Fibroblast of skin of right quadriceps (primary cell): ENCODE measurements at places on chromosomes 4 and X.

DNA sequence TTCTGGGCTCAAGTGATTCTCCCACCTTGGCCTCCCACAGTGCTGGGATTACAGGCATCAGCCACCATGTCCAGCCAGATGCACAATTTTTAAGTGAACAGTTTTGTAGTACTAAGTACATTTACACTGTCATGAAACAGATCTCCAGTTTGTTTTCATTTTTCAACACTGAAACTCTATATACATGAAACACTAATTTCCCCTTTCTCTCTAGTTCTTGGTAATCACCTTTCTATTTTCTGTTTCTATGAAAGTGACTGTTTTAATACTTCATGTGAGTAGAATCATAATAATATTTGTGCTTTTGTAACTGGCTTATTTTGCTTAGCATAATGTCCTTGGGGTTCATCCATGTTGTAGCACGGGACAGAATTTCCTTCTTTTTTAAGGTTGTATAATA lies 237.4 kb downstream of the CAMK2D start:
- DNase-seq, result no peak

DNA sequence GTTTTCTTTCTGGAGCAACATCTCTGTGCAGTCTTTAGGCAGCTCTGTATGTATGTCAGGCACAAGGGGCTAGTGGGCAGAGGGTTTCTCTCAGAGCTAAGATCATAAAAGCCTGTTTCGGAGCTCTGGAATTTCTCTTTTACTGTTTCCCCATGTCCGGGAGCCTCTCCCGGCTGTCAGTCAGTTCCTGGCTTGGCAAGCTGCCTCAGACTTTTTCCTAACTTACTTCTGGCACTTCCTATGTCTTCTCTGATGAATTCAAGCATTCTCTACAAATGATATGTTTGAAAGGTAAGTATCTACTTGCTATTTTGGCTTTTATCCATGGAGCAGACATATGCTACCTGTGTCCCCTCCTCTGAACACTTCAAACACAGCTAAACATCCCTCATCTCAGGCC lies 129.3 kb upstream of the PGRMC2 start:
- peak; percentile 26 for DNase-seq

DNA sequence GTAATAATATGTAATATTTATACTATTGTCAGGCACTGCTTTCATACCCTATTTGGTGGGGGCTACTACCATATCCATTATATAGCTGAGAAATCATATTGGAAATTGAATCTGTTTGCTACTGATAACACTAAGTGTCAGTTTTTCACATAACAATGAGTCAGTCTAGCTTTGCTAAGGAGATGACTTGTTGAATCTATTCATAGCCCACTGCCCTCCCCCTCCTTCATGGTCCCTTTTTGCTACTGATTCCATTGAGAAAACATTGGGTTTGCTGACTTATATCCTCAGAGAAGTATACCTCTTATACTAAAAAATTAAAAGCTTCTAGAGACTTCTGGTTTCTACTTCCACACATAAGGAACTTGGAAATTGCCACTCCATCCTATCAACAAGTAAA lies 1898.4 kb downstream of the STIM2 start:
- DNase-seq, result peak; percentile 0

GRCh38 chr4:176404621-176405020 lies 84.9 kb downstream of the SPCS3 start:
- peak; percentile 56 for DNase-seq

- DNase-seq, result no peak
These were observed 41.6 kb upstream of the CXorf38 start for GRCh38 chrX:40688929-40689328.

DNA sequence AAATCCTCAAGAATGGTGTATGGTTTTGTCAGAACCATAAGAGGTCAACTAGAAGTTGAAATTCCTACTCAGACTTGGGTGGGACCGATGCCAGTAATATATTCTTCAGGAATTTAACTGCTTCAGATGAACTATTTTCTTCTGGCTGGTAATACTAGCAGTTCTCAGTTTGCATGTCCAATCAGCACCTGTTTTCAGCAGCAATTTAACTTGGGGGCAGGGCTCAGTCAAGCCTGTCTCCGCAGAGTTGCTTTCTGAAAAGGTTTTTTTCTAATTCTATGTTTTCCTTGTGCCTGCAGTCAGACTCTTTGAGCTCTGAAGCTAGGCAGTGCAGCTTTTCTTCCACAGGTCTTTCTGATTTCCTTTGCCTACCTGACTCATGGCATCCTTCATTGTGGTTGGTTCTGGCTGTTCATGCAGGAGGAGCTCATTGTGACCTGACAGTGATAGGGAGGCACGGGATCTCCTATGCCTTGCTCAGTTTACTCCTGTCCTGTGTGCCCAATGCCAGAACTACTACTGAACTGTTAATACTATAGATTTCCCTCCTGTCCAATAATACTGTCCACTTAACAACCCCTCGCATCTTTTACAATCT lies 17.3 kb upstream of the FMR1 start:
- peak; percentile 32 for DNase-seq

DNA sequence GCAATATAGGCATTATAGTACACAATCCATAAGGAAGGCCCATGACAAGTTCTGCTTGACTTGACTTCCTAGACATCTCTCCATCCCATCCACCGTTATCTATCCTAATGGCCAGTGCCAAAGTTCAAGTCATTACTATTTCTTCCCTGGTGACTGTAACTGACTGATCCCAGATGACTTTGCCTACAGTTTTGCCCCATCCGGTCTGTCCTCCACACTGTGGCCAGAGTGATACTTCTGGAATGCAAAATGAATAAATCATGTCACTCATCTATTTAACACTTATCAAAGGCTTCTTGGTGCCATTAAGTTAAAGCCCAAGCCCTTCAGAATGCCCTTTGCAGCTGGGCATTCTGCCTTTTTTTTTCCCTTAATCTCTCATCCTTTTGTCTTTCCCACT lies 130.8 kb downstream of the PPARGC1A start:
- no peak for DNase-seq

DNA sequence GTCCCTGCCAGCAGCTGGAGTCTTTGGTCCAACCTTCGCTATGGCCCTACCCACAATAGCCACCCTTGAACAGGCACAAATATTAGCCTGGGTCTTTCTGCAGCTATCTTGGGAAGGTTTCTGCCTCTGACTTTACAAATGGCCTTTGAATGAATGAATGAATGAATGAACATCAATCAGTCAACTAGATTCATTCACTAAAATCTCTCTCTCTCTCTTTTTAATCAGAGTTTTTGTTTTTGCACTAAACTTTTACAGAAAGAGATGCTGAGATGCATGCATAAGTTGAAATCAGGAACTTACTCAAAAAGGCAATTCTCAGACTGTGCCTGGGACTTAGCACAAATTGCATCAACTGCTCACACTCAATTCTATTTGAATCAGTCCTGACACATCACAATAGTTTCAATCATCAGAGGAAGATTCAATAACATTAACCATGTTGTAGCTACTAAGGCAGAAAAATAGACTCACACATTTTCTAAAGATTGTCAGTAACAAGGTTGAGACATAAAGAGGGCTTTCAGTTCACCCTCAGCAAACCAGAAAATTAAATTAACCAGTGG lies 55.0 kb downstream of the ANXA3 start:
- no peak for DNase-seq

GRCh38 chr4:142126890-142127497 lies 490.6 kb downstream of the IL15 start:
- DNase-seq, result peak; percentile 66

- no peak for DNase-seq
These were observed 359 bp upstream of the GAB3 start for GRCh38 chrX:154751203-154751668.
